ENCODE measurements at places on chromosomes 6 and 20.

GRCh38 chr20:5181958-5182357 lies 55.1 kb downstream of the CDS2 start:
- no peak for DNase-seq

DNA sequence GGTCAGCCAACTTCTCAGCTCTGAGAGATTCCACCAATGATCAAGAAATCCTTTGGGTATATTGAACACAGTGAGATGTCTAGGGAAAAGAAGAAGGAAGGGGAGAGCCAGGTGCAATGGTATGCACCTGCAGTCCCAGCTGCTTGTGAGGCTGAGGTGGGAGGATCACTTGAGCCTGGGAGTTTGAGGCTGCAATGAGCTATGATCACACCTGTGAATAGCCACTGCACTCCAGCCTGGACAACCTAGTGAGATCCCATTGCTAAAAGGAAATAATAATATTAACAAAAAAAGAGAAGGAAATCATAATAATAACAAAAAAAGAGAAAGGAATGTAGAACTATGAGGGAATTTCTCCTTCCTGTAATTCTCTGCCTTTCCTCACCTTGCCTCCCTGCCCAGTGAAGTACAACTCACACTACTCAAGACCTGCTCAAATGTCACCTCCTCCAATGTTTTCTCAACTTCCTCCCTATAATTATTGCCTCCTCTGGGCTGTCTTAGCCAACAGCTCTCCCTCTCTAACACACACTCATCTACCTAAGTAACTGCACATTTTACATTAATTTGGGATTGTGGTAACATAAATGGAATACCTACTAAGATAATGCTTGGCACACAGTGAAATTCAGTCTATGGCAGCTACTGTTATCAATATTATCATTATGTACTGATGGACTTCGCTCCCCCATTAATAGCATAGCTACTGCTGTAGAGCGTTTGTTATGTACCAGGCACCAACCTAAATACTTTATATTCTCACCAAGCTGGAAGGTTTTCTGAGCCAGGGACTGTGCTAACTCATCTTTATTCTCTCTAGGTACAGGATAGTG lies 103.6 kb downstream of the KIF13A start:
- DNase-seq = no peak

GRCh38 chr6:124986164-124986563 lies 23.9 kb downstream of the RNF217 start:
- no peak for DNase-seq

GRCh38 chr6:84967389-84967788 lies 203.0 kb upstream of the TBX18 start:
- no peak for DNase-seq

DNA sequence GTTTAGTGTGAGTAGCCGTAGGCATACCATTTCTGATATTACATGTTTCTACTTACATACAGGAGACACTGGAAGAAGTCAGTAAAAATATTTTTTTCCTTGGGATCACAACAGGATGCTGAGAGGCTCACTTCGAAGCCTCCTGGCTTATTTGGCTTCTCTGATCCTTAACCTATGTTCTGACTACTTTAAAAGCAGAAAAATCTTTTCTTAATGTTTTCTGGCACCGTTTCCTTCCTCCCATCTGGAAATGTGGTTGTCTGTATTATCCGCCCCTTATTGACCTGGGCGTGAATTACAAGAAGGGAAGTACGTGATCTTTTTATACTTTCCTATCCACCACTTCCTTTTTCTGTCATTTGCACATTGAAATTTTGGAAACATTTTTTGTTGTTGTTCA lies 379.6 kb downstream of the COL12A1 start:
- DNase-seq = no peak

- DNase-seq = peak; percentile 66
Observed at GRCh38 chr6:27019651-27020552, 227.6 kb upstream of the PRSS16 start.

- DNase-seq = no peak
Observed at GRCh38 chr6:139378882-139379341, 4.5 kb upstream of the CITED2 start.

DNA sequence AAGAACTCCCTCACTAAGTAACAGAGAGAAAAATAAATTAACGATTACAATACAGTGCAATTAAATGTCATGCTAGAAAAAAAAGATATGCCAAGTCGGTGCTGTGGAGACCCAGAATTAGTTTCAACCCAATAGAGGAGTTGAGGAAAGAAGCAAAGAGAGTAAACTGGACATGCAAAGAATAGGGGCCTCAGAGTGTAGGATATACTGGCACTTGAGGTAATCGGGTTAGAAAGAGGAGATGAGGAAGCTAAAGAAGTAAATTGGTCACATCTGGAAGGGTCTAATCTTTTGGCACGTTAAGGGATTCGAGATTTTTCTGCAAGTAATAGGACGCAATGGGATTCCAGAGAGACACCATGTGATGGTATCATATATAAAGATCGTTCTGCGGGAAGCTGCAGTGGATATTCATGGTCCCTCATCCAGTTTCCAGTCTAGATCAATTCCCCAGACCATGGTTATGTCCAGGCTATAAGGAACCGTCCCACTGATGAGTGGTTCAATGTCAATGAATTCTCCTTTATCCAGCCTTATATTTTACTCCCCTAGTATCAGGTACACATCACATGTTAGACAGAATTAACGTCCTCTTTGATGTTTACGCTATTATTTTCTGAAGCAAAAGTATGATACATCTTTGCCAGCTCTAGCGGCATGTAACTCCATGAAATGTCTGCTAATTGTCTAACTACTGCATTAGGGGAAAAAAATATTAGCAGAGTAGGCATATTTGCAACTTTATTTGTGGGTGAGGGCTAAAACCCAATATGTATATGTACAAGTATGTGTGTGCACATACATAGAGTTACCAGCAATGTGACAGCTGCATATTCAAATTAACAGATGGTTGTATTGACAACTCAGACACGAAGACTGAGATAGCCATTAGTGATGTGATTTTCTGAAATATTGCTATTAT lies 1.1 kb upstream of the TBC1D32 start:
- no peak for DNase-seq

GRCh38 chr6:72811971-72812421 lies 190.1 kb downstream of the KCNQ5 start:
- no peak for DNase-seq

Data from activated naive CD8-positive, alpha-beta T cell treated with anti-CD3 and anti-CD28 coated beads for 36 hours (primary cell).